Cardiac fibroblast (primary cell): ENCODE measurements at places on chromosomes 3 and 15.

DNA sequence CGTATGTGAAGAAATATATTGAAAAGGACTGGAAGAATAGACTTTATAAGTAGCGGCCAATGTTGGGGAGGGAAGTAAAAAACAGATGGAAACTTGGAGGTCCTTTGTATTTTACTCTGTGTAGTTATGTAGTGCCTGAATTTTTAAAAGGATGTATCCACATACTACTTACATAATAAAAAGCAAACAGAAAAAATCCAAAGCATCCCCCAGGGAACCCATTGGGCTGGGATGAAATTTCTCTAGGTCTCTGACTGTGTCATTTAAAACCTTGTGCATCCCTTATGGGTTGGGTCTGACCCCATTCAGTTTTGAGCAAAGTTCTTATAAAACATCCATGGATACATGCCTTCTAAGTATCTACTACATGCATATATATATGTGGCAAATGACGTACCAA lies 141.1 kb downstream of the NR1D2 start:
- DNase-seq: no peak

GRCh38 chr3:70315021-70315420 lies 2.6 kb upstream of the MDFIC2 start:
- DNase-seq: no peak

DNA sequence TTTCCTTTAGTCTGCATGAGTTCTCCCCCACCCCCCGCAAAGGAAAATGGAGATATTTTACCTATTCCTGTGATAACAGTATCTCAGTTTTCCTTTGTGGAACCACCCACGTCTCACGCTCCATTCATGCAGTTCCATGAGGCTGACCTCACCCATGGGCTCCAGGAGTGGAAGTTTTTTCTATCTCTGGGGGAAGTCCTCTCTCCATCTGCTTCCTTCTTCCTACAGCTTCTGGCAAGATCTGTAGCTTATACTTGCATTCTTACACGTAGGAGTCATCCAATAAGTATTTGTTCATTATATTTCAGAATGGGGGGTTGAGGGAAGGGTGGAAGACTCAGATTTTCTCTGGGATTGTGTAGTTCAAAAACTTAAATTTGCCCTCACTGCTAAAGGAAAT lies 5.8 kb upstream of the GLCE start:
- peak; percentile 83 for DNase-seq

DNA sequence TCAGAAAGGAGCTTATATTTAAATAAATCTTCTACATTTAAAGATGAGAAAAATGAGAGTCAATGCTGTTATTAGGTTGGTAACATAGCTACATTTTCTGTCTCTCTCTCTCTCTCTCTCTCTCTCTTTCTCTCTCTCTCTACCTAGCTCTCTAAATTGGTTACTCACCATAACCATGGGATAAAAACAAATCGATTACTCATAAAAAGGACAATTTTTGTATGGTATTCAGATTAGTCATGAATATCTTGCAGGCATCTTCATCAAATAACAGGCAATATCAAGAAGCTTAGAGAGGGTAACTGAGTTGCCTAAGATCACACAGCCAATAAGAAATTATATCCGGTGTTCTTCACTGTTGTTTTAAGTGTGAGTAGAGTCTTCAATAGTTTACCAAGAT lies 81.8 kb upstream of the ALCAM start:
- no peak for DNase-seq

- no peak for DNase-seq
These were observed 3.6 kb upstream of the NCK1 start for GRCh38 chr3:136858381-136858780.

DNA sequence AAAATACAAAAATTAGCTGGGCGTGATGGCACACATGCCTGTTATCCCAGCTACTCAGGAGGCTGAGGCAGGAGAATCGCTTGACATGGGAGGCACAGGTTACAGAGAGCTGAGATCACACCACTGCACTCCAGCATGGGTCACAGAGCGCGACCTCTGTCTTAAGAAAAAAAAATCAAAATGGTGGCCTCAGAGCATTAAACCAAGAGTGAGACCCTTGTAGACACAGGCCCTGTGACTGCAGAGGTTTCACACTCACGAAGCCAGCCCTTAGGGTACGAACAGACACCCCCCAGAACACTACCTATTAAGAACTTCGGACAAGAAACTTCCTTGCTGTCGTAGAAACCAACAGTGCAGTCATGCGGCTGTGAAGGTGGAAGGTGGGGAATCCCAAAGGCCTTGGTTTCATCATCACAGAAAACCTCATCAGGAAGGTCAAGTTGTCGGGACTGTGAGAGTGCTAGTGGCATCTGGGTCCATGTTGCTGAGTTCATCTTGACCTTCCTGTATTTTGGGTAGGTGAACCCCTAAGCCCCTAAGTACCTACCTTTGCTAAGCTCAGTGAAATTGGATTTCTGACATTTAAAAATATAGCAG lies 4.8 kb upstream of the PDE8A start:
- DNase-seq: no peak

DNA sequence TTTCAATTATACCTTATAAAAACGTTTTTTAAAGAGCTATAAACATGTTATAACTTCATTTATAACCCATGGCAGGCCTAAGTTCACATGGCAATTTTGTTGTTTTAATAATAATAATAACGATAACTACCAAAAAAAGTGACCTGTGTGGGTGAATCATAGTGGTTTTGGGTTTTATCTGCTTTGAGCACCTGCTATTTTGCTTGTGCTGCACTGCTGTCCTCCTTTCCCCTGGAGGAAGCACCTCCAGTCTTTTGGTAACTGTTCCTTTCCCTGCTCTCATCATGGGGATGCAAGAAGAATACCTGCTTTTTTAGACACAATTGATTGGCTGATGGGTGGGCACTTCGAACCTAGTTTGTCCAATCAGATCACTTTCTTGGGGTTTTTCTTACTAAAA lies 388.0 kb upstream of the TBL1XR1 start:
- no peak for DNase-seq

DNA sequence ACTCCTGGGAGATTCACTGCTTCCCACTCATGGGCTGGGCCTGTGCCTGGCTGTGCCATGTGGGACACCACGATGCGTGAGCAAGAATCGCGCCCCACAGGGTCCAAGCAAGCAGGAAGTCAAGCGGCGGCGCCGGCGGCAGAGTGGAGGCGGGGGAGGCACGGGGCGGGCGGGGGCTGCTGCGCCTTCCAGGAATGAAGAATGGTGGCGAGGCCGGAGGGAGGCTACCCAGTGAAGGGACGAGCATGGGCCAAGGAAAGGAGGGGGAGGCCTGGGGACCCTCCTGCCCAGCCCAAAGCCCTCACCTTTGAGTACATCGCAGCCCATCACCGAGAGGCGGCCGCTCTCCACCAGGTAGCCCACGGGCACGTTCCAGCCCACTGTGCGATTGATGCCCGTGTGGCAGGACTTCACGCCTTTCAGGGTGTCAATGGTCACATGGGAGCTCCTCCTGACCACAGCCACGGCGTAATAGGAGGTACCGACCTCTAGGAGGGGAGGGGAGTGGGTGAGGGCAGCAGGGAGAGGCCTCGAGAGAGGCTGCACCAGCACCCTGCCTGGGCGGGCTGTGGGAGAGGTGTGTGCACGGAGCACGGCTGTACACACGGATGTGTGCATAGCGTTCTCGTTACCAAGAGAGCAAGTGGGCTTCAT lies 5.5 kb downstream of the MELTF start:
- no peak for DNase-seq

DNA sequence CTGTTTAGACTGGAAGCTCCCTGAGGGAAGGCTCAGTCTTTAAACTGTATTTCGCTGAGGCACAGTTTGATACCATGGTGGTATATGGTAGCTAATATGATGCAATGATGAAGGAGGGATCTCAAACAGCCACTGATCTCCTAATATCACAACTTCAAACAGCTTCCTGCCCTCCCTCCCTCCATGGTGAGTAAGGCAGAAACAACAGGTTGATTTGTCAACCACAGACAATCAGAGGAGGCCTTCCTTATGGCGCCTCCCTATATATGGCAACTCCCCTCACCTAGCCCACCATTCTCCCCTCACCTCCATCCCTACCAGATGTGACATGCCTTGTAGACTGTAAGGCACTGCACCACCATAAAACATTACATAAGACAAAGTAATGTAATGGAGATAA lies 316.5 kb upstream of the ICE2 start:
- DNase-seq: no peak

GRCh38 chr15:101445562-101446517 lies 43.7 kb downstream of the PCSK6 start:
- DNase-seq: peak; percentile 49

DNA sequence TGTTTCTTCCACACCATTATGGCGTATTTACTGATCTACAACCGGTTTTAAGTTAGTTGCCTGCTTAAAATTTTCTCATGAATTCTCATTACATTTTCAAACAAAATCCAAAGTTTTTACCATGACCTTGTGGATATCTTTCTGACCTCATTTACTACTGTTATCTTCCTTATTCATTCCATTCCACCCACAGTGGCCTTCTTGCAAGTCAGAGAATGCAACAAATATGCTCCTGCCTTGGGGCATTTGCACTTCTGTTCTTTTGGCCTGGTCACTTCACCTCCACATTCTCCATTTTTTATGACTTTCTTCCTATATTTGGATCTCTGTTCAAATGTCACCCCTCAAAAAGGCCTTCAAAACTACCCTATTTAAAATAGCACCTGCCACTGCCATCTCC lies 8.8 kb upstream of the SLC15A2 start:
- no peak for DNase-seq

GRCh38 chr15:92044203-92044909 lies 190.8 kb downstream of the SLCO3A1 start:
- no peak for DNase-seq

GRCh38 chr15:96232335-96232734 lies 98.2 kb upstream of the NR2F2 start:
- DNase-seq: no peak

GRCh38 chr3:46890132-46890531 lies 12.6 kb downstream of the PTH1R start:
- no peak for DNase-seq

GRCh38 chr3:69082805-69083204 lies 1.9 kb upstream of the ARL6IP5 start:
- peak; percentile 89 for DNase-seq

DNA sequence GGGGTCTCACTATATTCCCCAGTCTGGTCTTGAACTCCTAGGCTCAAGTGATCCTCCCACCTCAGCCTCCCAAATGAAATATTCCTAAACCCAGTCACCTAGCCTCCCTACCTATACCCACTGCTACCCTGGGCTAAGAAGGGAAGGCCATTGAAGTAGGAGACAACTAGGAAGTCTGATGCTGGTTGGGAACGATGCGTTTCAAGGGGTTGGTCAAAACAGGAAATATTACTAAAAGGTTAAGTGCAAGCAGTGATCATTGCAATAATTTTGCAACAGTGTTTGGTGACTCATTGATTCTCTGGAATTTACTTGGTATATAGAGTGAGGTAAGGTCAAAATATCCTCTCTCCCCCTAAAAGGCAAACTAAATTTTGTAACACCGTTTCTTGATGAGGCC lies 4.6 kb upstream of the UQCRC1 start:
- DNase-seq: peak; percentile 74

DNA sequence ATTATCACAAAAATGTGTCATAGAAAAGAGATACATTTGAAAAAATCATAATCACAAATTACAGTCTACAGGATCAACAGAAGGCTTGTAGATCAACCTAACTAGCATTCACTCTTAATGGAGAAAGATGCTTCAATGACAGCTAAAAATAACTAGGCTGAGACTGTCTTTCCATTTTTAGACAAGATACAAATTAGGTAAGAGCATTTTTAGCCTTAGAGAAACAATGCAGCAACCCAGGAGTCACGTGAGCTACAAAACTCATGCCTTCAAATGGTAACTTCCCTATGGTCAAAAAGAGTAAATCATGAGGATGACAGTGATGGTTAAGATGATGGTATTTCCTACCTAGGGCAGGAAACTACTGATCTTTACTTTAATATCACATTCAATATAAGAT lies 415.4 kb downstream of the MAGI1 start:
- no peak for DNase-seq

DNA sequence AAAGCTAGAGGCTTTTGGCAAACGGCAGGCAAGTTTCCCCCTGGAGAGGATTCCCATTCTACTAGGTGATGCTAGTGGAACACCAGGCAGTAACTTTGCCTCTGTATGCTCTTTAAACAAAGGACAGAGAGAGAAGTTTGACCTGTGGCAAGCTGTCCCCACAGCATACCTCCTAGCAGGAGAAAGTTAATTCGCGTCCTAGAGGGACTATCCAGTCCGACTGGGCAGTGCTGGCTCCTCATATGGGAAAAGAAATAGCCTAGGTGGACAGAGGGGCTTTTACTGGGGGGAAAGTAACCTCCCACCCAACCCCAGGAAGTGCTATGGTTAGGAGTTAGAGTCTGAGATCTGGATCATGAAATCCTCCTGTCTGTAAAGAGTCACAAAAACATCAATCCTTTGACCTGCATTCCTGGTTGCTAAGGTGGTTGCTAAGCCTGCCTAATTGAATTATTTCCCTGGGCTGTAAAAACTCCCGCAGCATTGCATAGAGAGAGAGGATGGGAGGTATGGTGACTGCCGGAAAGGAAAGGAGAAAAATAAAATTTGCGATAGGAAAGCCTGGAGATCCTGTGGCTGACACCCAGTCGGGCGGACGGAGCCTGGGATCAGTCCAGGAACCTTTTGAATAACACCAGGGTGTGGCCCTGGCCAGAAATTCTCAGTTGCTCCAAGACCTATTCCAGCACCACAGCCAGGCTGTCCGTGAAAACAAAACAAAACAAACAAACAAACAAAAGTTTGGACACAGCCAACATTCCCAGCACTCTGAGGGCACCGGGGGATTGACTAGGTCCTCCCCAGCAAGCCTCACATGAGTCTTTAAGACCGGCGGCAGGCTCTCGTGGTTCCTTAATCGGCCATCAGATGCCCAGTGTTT lies 67.7 kb upstream of the ATP11B start:
- peak; percentile 18 for DNase-seq
